Uterine smooth muscle cell (primary cell): ENCODE measurements at places on chromosomes 7 and 10. TPM values are rescaled to one million over a fixed set of nuclear protein-coding genes. Genes with fewer than 3 reads are reported as not detected.

CAV2 gene
- 92.7 and 112 TPM in 2 replicates for total RNA-seq

LCOR gene
- 20.4 and 37.5 TPM in 2 replicates for total RNA-seq

EVX1 gene
- under 0.01 TPM in 1 of 2 replicates, not detected in the other for total RNA-seq

A1CF gene
- total RNA-seq: not detected in 2 replicates

HOXA1 gene
- total RNA-seq: under 0.01 and 0.11 TPM in 2 replicates

GPR26 gene
- total RNA-seq: not detected in 2 replicates

C7orf33 gene
- not detected in 2 replicates for total RNA-seq

LIPF gene
- total RNA-seq: not detected in 2 replicates

MKLN1 gene
- total RNA-seq: 42.2 and 49.7 TPM in 2 replicates

DEPP1 gene
- 0.44 and 2.0 TPM in 2 replicates for total RNA-seq

BUB3 gene
- 147 and 253 TPM in 2 replicates for total RNA-seq

VOPP1 gene
- 93.7 and 104 TPM in 2 replicates for total RNA-seq

TAS2R16 gene
- total RNA-seq: not detected in 2 replicates

SFRP5 gene
- total RNA-seq: not detected in 2 replicates

ZWINT gene
- 25.2 and 85.9 TPM in 2 replicates for total RNA-seq

ZNF32 gene
- total RNA-seq: 20.6 and 29.9 TPM in 2 replicates

MET gene
- 128 and 238 TPM in 2 replicates for total RNA-seq

PLPP4 gene
- total RNA-seq: 0.62 TPM in 1 of 2 replicates, not detected in the other

SMKR1 gene
- total RNA-seq: 0.25 and 0.44 TPM in 2 replicates

DNAJC2 gene
- total RNA-seq: 26.1 and 26.8 TPM in 2 replicates

SLC26A4 gene
- 0.44 and 0.50 TPM in 2 replicates for total RNA-seq

TMEM243 gene
- total RNA-seq: 28.8 and 41.6 TPM in 2 replicates

ASAH2B gene
- 4.5 and 6.2 TPM in 2 replicates for total RNA-seq

CPVL gene
- total RNA-seq: 1.1 and 1.4 TPM in 2 replicates

ARHGAP21 gene
- total RNA-seq: 121 and 124 TPM in 2 replicates

PON3 gene
- total RNA-seq: 0.11 and 0.12 TPM in 2 replicates
